ENCODE measurements at places on chromosomes 4 and X.

DNA sequence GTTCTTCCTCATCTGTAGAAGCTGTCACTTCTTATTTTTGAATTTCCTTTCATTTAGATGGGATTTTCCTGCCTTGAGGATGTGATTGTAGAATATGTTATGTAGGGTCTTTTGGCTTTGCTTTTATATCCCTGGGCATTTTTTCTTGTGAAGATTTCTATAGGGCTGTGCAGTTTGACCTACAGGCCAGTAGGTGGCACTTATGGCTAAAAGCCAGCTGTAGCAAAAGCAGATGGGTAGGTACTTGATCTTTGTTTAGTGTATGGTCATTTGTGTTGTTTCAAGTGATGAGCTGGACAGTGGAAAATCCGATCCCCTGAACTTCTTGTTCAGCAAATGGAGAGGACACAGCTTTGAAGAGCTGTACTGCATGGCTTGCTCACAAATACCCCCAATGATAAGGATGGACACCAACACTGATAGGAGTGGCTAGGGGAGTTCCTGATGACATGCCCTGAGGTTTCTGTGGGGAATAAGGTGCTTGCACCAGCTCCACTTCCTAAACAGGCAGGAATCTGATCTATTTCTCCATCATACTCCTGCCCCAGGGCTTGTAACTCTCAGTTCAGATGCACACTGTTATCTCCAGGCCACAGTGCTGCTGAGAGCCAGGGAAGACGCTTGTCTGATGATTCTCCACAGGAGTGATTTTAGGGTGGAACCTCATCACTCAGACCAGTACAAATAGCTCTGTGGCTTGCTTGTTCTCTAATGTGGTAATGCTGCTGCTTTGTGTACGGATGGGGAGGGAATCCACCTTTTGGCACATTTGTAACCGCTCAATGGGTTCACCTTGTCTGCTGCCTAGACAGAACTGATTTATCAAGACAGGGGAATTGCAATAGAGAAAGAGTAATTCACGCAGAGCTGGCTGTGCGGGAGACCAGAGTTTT, 417.1 kb upstream of the MAGEB16 start:
- DNase-seq, result no peak

- no peak for DNase-seq
These were observed 47.9 kb upstream of the PTCHD1 start for GRCh38 chrX:23286731-23287130.

DNA sequence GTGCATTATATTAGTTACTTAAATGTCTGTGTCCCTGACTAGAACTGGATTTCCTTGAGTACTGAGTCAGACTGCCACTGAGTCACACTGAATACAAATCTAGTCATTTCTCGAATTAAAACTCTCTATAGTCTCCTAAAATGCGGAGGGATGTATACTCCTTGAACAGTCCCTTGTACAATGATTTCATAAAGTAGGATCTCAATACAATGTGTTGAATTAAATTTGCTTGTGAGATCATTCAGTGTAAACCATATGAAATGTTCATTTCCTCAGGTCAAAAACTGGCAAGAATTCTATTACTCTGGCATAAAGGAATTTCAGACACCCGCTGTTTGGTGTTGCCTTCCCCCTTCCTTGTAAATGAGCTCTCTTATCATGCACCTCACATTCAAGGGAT, 17.5 kb upstream of the FAM241A start:
- no peak for DNase-seq

DNA sequence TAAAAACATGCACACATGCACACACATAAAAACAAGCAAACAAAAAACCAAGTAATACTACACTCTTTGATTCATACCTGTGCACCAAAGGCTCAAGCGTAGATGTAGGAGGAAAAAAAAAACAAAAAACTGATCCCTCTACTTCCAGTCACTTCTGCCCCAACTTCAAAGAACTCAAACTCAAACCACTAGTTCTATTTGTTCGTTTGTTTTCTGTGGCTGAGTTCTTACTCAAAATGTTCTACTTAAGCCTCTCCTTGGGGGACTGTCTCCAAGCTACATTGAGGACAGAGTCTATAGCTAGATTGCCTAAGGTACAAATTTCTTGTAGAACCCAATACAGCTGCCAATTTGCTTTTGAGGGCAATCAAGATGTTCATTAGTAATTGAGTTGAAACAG, 171.0 kb upstream of the ATOH1 start:
- no peak for DNase-seq

- DNase-seq, result no peak
These were observed 18.7 kb downstream of the SLC25A43 start for GRCh38 chrX:119417842-119418241.

Data from activated T-cell treated with anti-CD3 and anti-CD28 coated beads for 24 hours (primary cell).